ENCODE measurements at places on chromosomes 16 and 17.

- no peak for DNase-seq
Measured at GRCh38 chr16:454397-454940, 29.0 kb downstream of the RAB11FIP3 start.

- peak; percentile 46 for DNase-seq
Measured at GRCh38 chr16:28140788-28141618, 70.8 kb downstream of the XPO6 start.

- no peak for DNase-seq
Measured at GRCh38 chr17:59601130-59601529, 18.6 kb upstream of the CLTC start.

DNA sequence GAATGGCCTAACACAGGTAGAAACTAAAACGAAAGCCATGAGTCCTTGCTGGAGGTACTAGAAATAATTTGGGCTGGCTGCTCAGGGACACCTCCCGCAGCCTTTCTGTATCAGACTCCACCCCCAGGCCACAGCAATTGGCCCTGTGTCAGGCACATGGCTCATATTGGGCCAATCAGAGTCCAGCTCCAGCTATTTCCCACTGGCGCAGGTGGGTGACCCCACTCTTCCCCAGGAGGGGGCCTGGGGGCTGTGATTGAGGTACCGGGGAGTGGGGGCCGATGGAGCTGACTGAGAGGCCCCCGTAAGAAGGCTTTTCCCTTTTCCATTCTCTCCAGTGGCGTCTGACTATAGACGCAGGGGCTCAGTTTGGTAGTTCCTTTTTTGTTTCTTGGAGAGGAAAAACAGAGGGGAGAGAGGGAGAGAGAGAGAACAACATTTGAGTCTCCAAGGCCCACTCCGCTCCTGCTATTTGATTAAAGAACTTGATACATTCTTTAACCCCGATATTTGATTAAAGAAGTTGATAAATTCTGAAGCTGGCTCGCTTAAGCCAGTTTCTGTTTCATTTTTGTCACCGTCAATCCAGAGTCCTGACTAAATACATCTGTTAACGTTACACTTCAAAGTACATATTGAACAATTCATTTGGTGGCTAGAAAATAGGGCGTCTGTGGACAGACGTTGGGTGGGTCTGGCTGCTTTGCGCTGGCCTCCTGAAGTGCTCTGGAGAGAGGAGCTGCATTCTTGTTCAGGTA, 26.3 kb downstream of the FOXL1 start:
- DNase-seq, result no peak

DNA sequence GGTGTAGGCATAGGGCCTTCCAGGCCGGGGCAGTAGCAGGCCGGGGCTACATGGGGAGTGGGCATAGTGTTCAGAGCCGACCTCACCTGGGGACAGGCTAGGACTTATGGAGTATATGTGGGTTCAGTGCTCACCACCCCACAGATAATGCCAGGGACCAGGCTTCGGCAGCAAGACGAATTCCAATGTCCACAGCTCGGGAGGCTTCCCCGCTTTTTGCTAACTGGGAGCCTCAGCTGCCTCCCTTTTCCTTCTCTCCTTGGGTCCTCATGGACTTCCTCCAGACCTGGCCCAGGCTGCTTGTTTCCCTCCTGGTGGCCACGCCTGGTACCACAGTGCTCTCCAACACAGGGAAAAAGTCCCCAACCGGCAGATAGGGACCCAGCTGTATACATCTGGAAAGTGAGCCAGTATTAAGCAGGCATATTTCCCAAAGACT, 20.1 kb upstream of the SLC46A1 start:
- DNase-seq, result no peak

GRCh38 chr17:38706505-38707216, 1.6 kb downstream of the MLLT6 start:
- DNase-seq, result no peak

GRCh38 chr17:13102477-13102876, 84.7 kb upstream of the ELAC2 start:
- DNase-seq, result no peak

DNA sequence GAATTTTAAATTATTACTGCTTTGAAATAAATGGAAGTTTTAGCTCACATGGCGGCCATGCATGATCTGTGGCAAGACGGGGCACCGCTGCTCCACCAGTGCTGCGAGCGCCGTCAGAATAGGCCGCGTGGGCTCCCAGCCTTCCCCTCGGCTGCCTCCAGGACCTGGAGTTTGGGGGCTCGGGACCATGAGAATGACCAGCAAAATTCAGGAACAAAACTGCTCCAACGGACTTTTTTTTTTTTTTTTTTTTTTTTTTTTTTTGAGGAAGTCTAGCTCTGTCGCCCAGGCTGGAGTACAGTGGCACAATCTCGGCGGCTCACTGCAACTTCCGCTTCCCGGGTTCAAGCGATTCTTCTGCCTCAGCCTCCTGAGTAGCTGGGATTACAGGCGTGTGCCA, 38.3 kb upstream of the AKAP1 start:
- no peak for DNase-seq

- no peak for DNase-seq
Measured at GRCh38 chr16:87600246-87600645, 2.1 kb upstream of the JPH3 start.

DNA sequence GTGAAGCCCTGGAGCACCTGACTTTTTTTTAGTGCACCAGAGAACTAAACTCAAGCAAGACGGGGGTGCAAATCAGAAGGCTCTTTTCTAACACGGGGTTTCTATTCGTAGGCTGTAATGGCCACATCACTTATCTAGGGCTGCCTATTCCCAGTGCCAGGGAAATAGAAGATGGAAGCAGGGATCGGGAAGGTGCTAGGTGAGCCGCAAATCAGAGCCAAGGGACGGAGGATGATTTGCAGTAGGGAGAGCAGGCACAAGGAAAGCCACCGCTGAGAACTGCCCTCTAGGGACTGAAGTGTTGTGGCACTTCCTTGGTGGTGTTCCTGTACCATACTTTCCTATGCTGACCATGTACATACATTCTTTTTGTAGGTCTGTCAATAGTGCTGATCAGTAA, 7.8 kb upstream of the SLC46A1 start:
- DNase-seq, result no peak

- DNase-seq, result no peak
Measured at GRCh38 chr16:84027625-84028024, 15.0 kb downstream of the SLC38A8 start.

DNA sequence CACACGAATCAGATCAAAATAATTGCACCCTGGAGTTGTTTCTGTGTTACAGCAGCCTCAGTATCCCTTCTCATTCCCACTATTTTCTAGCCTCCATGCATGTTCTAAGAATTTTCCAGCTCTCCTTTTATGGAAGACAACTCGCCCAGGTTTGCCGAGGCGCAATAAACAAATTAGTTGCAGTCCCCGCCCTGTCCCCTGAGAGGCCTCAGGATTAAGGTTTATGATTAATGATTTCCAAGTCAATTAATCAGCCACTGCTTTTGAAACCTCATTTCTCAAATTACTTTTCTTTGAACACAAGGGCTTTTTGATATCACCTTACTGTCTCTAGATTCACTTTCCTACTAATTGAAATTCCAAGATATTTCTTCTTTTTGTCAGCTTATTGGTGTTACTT, 138.3 kb upstream of the HSBP1 start:
- DNase-seq, result no peak

GRCh38 chr17:17871913-17872312, 35.1 kb upstream of the SREBF1 start:
- DNase-seq, result no peak

DNA sequence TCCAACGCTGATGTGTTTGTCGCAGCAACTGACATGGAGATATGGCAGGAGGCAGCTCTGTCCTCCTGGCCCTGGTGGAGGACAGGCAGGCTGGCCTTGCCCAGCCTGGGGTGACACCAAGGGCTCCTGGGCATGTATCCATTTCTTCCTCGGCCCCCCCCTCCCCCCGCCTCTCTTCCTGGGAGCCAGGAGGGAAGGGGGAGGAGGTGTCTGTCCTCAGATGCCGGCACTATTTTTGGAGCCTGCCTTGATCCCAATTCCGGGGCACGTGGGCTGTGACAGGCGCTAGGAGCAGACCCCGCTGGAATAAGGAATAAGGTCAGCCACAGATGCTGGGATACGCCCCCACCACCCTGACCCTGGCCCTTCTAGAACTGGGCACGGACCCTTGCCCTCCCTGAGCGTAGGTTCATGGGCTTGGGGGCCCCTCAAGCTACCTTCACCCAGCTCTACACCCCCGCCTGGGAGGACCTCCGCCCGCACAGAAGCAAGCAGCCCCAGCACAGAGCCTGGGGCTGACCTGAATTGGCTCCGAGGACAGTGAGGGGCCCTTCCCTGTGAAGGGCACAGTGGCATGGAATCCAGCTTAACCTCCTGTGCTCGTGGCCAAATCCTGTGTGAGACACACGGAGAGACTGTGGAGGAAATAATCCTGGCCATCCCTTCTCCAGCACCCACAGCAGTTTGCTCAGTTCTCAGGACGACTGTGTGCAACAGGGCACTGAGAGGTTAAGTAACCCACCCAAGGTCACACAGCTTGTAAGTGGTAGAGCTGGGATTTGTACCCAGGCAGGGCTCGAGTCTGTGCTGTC, 24.1 kb downstream of the SEC14L5 start:
- no peak for DNase-seq

GRCh38 chr17:16912021-16912962, 59.6 kb downstream of the TNFRSF13B start:
- DNase-seq, result no peak

GRCh38 chr17:48051706-48052486, 3.7 kb downstream of the NFE2L1 start:
- no peak for DNase-seq

- DNase-seq, result no peak
Measured at GRCh38 chr17:6786618-6787017, 10.6 kb downstream of the FBXO39 start.

- DNase-seq, result no peak
Measured at GRCh38 chr16:79550373-79550772, 50.2 kb downstream of the MAF start.

GRCh38 chr17:77457572-77458201, 316.9 kb downstream of the SEC14L1 start:
- no peak for DNase-seq

GRCh38 chr16:4666537-4667202, 26.7 kb upstream of the NUDT16L1 start:
- DNase-seq, result no peak

DNA sequence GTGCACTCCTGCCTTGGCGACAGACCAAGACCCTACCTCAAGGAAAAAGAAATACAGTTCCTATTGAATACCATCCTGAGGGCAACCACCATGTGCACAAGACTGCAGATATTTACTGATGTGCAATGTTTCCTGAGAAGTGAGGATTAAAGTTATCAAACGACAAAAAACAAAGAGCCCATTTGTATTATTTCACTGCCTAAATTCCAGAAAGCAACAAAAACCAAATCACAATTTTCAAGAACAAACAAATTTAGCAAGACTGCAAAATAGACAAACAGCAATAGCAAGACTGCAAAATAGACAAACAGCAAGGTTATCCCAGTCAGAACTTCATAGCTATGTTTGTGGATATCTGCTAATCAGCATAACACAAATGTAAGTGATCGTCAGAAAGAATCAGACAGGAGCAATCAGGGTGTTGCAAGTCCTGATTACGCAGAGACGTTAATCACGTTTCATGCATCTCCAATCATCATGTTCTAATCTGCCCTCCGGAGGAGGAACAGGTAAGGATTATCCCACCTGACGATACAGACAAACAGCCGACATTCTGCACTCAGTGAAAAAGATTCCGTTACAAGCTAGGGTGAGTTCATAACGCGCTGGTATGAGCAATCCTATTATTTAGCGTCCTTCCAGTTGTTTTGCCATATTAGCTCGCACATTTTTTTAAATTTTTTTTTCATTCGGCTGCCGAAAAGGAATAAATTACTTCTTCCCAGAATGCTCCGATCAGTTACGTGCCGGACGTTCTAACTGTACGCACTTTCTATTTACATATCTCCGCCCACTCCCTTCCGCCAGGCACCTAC, 2.9 kb downstream of the TMEM107 start:
- DNase-seq, result peak; percentile 76

DNA sequence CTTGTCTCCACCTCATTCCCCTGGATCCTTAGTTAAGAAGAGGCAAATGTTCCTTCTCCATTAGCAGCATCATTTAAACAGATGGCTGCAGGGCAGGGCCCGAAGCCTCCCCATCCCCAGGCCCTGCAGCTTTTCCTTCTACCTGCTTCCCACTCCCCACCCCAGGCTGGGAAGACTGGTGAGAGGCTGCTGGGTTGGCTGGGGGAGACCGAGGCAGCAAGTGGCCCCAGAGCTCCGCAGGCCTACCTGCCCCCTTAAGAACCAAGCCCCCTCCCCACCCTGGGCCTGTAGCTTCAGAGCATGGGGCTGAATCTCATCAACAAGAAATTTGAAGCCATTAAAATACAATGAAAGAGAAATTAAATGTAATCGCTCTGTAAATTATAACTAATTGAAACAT, 22.1 kb upstream of the RPL38 start:
- no peak for DNase-seq

- no peak for DNase-seq
Measured at GRCh38 chr17:39186481-39187002, 10.9 kb downstream of the CACNB1 start.
